CD4-positive, alpha-beta T cell treated with Interleukin-17A for 1 hour (primary cell): ENCODE measurements at places on chromosomes 16 and 17.

GRCh38 chr16:29154676-29155121 is 169.8 kb downstream of the LAT start:
- no peak for DNase-seq

GRCh38 chr17:78378225-78379130 is at the start of gene PGS1:
Gene PGS1 (plus strand): TSS chr17:78378649. CDS start chr17:78378666, 17 bp downstream.
- peak; percentile 81 for DNase-seq

DNA sequence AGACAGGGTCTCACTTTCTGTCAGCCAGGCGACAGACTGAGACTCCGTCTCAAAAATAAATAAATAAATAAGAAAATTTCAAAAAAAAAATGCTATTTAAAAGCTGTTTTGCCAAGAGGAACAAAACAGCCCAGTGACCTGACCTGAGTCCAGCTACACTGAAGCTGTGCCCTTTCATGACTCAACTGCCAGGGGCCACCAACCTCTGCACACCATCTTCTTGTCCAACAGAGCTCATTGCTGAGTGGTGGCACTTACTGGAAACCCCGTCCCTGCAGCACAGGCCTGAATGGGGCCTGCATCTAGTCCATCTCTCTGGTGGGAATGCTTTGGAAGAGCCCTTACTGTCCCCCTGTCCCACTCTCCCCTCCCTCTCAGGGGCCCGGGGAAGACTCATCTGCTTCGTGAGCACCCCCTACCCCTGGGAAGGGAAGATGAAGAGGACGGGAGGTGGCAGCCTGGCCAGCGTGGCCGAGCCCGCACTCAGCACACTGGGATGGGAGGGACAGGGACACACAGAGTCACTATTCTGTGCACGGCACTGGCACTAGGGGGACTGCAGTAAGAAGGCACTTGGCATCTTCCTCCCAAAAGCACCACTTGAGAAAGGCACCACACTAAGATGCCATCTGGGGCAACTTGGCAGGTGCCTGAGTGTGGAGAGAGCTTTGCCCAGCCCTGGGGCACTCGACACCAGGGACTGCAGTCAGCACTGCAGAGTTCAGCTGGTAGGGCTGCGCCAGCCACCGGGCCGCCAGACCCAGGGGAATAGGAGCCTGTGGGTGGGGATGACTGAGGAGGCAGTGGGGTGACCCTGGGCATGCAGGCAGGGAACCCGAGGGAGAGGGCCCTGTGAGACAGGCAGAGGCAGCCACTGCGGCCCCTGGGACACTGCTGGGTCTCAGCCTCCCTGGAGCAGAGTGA is 13.5 kb downstream of the FBXO31 start:
- no peak for DNase-seq

- no peak for DNase-seq
These were observed 604.5 kb downstream of the WWOX start for GRCh38 chr16:78703936-78704335.

DNA sequence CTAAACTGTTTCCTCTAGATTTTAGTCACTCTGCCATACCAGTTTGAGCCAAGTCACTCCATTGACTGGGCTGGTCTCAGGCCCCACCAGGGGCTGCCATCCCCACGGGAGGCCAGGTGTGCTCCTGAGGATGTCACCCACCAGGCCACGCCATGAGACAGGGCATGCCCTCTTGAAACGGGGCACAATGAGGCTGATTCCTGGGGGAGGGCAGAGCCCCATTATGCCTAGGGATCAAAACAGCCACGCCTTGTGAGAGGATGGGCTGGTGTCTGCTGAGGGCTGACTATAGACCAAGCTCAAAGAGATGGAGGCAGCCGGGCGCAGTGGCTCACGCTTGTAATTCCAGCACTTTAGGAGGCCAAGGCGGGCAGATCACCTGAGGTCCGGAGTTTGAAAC is 21.5 kb downstream of the GINS2 start:
- no peak for DNase-seq

GRCh38 chr17:17749025-17749772 is 67.9 kb downstream of the RAI1 start:
- DNase-seq = no peak

- no peak for DNase-seq
These were observed 18.4 kb upstream of the FBF1 start for GRCh38 chr17:75959051-75959838.

DNA sequence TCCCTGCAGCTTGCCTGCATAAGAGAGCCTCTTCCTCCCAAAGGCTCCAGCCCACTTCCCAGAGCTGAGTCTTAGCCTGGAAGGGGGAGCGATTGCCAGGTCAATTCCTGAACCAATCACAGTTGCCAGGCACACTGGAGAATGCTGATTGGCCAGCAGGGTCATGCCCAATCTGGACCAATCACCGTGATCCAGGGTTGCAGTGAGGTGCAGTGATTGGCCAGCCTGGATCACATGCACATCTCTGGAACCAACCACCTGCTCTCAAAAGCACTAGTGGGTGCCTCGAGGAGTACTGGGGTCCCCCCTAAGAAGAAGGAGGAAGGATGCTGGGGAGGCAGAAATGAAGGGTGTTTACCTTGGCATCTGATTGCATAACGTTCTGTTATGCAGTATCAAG is 18.4 kb downstream of the NAGPA start:
- no peak for DNase-seq

GRCh38 chr17:49524473-49525359 is 29.6 kb downstream of the NGFR start:
- no peak for DNase-seq

DNA sequence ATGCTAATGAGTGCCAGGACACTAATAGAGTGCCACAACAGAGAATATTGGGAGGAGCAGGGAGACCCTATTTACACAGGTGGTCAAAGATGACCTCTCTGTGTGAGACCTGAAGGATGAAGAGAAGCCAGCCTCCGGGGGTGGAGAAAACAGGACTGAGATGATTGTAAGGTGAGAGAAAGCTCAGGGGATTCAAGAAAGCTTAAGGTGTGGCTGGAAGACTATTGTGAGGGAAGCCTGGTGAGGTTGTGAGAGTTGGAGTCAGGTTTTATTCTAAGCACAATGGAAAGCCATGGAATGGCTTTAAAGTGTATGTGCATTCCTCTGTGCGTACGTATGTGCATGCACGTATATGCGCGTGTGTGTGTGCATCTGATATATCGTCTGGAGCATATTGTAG is 10.4 kb upstream of the MARCHF10 start:
- DNase-seq = no peak

GRCh38 chr16:76345163-76345661 is 68.0 kb downstream of the CNTNAP4 start:
- DNase-seq = no peak

DNA sequence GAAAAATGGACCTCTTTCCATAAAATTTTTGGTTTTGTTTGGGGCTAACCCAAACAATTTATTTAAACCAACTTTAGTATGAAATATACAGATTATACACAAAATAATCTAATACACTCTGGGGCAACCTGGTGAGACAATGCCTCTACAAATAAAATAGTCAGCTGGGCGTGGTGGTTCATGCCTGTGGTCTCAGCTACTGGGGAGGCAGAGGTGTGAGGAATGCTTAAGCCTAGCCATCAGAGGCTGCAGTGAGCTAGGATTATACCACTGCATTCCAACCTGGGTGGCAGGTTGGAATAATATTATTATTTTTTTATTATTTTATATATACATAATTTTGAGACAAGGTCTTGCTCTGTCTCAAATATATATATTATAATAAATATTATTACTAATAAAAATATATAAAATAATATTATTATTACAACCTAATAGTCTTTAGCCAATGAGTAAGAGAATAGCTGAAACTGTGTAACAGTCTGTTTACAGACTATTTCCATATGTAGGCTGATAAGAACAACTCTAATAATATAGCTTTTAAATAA is 50.5 kb downstream of the GLG1 start:
- DNase-seq = no peak

- DNase-seq = no peak
These were observed 1225.1 kb downstream of the CDH8 start for GRCh38 chr16:60811051-60811608.

GRCh38 chr17:62628831-62629555 is 1.5 kb downstream of the MRC2 start:
- DNase-seq = no peak

DNA sequence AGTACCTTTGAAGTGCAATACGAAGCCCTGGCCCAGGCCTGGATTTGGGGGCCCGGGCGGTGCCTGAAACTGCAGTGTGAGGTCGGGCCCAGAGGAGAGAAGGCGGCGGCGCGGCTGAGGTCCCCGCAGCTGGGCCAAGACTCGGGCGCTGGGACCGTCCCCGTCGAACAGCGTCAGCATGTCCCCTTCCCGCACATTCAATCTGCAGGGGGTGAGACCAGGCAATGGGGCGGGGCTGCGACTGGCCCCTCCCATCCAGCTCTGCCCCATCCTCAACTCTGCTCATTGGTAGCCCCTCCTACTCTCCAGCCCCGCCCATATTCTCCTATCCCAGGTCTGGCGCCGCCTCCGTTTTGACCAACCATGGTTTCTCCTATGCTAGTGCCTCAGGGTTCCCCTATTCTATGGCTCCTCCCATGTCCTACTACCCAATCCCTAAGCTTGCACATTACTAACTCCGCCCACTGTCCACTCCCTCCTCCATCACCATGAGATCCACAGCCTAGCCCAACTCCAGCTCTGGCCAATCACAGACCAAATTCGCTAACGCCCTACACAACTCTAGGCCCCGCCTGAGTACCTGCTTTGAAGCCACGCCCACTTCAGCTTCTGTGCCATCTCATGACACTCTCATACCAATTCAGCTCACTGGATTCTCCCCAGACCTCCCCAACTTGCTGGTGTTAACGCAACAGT is 14.4 kb upstream of the CDIPT start:
- DNase-seq = peak; percentile 65

GRCh38 chr17:50956409-50956749 is 90.2 kb upstream of the TOB1 start:
- no peak for DNase-seq

- no peak for DNase-seq
These were observed 1.4 kb upstream of the PRPF8 start for GRCh38 chr17:1686086-1686485.

- DNase-seq = no peak
These were observed 8.5 kb downstream of the KNOP1 start for GRCh38 chr16:19709381-19710136.

GRCh38 chr17:76083536-76084182 is 4.7 kb downstream of the ZACN start:
- DNase-seq = no peak

DNA sequence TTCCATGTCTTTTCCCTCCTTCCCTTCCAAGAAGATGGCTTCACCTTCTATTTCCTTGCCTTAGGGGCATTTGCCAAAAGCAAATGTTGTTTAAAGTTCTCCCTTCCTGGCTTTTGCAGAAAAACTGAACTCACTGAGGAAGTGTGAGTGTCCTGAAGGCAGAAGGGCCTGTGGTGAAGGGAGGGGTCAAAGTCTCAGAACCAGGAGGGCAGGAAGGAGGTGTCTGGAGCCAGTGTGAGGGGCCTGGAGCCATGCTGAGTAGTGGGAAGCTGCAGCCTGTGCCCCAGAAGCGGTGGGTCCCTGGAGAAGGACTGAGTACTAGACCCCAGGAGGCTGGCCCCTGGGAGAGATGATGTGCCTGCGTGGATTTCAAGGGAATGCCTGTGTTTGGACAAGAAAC is 23.8 kb upstream of the SUPT4H1 start:
- no peak for DNase-seq

- DNase-seq = no peak
These were observed 114.7 kb downstream of the IRX5 start for GRCh38 chr16:55045329-55045728.

DNA sequence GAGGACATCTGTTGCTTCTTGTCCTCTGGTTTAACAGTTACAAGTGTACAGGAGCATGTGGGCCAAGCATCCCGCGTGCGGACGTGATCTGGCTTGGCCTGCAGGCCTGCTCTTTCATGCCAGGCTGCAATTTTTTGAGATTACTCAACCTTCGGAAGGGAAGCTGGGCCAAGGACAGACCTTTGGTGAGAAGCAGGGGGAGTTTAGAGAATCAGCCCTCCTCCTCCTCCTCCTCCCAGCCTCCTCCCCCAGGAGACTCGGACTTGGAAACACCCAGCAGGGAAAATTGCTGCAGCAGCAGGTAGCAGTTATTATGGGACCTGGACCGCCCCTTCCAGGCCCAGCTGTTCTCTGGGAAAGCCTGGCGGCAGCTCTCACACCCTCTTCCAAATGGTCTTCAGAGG is 5.1 kb upstream of the KLHL36 start:
- no peak for DNase-seq

DNA sequence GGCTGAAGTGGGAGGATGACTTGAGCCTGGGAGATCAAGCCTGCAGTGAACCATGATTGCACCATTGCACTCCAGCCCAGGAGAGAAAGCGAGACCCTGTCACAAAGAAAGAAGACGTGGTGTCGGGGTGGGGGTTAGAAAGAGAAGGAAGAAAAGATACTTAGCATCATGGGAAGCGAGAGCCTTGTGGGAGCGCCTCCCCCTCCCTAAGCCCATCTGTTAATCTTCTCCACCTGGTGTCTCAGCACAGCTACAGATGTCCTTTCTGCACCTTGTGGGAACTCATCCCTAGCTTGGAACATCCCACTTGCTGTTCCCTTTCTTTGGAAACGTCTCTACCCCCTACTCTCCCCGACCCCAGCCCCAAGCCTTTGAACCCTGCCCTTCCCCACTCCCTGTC is 6.0 kb downstream of the ZNF688 start:
- no peak for DNase-seq

DNA sequence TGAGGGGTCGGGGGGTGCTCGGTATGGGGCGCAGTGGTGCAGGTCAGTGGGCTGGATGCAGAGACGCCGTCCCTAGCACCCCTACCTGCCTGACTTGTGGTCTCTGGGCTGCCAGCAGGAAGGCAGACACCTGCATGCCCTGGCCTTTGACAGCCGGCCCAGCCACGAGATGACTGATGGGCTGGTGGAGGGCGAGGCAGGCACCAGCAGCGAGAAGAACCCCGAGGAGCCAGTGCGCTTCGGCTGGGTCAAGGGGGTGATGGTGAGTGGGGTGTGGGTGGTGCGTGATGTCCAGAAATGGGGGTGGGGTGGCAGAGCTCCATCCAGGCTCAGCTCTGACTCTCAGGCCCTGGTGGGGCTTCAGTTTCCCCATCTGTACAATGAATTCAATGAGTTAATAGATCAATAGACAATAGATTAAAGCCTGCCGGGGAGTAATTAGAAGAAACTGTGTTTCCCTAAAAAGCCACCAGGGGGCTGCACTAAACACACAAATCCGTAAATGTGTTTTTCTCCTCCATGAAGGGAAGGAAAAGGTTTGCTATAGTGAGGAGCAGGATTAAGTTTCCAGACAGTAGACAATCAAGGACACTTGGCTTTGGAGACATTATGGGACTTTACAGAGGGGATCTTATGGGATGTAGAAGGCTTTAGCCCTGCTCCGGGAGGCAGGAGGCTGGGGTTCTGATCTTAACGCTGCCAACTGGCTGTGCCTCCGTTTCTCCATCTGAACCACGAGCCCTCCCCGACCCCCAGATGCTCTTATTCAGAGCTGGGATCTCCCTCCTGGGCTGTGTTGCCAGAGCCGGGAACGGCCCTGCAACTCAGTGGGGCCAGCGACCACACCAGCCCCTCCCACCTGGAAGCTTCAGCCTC is 2.2 kb downstream of the SLC12A3 start:
- peak; percentile 68 for DNase-seq
